Activated naive CD8-positive, alpha-beta T cell treated with anti-CD3 and anti-CD28 coated beads, Interleukin-2, amount 10 ng/mL, durations not matched to agents 7 days and 5 days (primary cell): ENCODE measurements at places on chromosomes 5 and 9. TPM values are rescaled to one million over a fixed set of nuclear protein-coding genes. Genes with fewer than 3 reads are reported as not detected.
A peak's percentile ranks its signal among the peaks of the same experiment; 100 is the strongest.

Gene SPATA31C2
- not detected for total RNA-seq

Gene HMCN2
- total RNA-seq, result not detected

Gene TNC
- total RNA-seq, result 0.03 TPM

GRCh38 chr5:64680289-64680688, 10.0 kb upstream of the SHISAL2B start:
- H3K4me3 ChIP-seq, result no peak overlapping the region
- no peaks in the 10 kb centered on the region for H3K4me1 ChIP-seq
- no peak for DNase-seq

DNA sequence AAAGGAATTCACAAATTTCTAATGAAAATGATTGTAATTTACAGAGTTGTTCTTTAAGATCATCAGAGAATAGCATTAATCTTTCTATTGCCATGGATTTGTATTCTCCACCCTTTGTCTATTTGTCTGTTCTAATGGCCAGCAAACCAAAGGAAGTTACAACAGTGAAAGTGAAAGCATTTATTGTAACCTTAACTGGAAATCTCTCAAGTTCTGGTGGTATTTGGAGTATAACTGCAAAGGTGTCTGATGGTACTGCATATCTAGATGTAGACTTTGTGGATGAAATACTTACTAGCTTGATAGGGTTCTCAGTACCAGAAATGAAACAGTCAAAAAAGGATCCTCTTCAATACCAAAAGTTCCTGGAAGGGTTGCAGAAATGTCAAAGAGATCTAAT, 21.7 kb downstream of the RMI1 start:
- DNase-seq, result no peak
- peak overlapping the region; percentile 41 for H3K4me3 ChIP-seq
- no peaks in the 10 kb centered on the region for H3K27me3 ChIP-seq
- H3K36me3 ChIP-seq, result peaks cover 39% of the 10 kb centered on the region
- H3K27ac ChIP-seq, result peak overlapping the region; percentile 49

GRCh38 chr9:121075251-121076036, 689 bp downstream of the CNTRL start:
- H3K4me1 ChIP-seq, result peaks cover 40% of the 10 kb centered on the region
- H3K36me3 ChIP-seq, result peaks cover 1% of the 10 kb centered on the region
- peak overlapping the region; percentile 99 for H3K4me3 ChIP-seq
- DNase-seq, result no peak

DNA sequence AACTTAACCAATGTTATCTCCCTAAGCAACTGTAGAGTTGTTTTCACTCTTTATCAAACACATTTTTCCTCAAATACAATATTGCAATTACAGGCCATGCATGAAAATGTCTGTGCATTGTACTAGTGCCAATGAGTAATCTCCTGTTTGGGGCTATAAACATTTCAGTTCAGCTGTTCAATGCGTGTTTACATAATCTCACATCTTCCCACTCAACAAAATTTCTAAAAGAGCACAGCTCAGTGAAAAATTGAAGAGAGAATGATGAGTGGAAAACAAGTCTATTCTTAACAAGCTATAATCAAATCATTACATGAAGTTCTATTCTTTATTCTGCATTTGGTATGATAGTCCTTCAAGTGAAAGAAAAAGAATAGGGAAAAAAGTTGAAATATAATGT, 780.5 kb upstream of the CDH9 start:
- H3K27me3 ChIP-seq, result no peaks in the 10 kb centered on the region
- H3K36me3 ChIP-seq, result no peaks in the 10 kb centered on the region
- H3K27ac ChIP-seq, result no peak overlapping the region
- no peaks in the 10 kb centered on the region for H3K4me1 ChIP-seq

DNA sequence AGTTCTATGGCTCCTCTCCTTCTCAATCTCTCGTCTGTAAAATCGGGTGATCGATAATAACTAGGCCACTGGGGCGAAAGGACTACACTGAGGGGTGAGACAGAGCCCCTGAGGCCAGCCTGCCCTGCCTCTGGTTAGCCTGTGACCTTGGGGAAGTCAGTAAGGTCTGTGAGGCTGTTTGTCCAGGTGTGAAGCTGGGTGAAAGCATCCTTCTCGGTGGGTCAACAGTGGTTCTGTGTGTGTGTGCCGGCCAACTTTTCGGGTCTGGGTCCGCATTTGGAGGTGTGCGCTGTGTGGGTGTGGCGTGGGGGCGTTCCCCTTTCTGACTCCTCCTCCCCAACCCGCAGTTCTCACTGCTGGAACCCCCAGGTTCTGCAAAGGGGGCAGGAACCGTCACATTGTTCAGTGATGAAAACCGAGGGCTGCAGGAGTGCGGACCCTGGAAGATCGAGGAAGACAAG, 5.0 kb upstream of the RNF44 start:
- peak; percentile 82 for DNase-seq
- H3K27ac ChIP-seq, result peak overlapping the region; percentile 96
- peaks cover 54% of the 10 kb centered on the region for H3K4me1 ChIP-seq
- H3K36me3 ChIP-seq, result no peaks in the 10 kb centered on the region

GRCh38 chr5:105956456-105957196, 1714.1 kb downstream of the EFNA5 start:
- DNase-seq, result no peak
- H3K4me1 ChIP-seq, result no peaks in the 10 kb centered on the region
- H3K4me3 ChIP-seq, result no peak overlapping the region
- no peak overlapping the region for H3K27ac ChIP-seq

DNA sequence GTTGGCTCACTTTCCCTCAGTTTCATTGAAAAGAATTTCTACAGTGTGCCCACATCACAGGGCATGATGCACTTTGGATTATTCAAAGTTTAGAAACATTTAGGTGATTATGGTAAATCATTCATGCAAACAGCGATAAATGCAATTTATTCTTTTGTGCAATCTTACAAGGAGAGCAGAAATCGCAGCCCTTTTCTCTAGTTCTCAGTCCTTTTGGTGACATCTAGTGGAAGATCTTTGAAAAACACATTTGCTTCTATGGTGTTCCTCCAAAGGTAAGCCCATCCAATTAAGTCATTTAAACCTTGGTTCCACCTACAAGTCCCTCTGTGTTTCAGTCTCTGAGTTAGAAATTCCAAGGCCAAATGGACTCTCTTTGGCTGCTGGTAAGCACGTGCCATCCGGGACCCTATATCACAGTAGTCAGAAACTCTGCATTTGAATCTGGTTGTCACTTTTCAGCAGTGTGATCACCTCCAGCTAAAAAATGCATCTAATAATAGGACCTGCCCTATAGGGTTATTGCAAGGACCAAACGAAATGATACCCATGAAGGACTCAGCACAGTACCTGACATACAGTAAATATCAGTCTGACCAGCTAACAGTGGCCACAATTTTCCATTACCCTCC, 66.4 kb downstream of the MACROH2A1 start:
- H3K36me3 ChIP-seq, result peaks cover 9% of the 10 kb centered on the region
- H3K27ac ChIP-seq, result no peak overlapping the region
- DNase-seq, result no peak
- no peaks in the 10 kb centered on the region for H3K27me3 ChIP-seq
